Activated naive CD4-positive, alpha-beta T cell treated with anti-CD3 and anti-CD28 coated beads for 36 hours (primary cell): ENCODE measurements at places on chromosomes 16 and 17. TPM values are rescaled to one million over a fixed set of nuclear protein-coding genes. Genes with fewer than 3 reads are reported as not detected.

DNA sequence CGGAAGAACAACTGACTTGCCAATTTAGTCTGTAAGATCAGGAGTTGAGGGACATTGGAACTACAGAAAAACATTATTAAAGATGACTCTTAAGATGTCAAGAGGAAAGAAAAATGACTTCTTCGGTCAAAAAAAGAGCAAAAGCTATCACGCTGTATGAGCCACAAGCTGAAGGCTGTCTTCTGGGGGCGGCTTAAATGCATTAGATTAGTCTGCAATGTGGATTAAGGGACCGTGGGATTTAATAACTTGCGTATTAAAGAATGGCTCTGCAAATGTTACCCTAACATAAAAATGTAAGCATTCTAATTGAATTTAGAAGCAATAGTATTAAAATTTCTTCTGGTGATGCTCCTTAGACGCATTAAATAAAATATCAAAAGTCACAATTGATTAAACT is 108.6 kb downstream of the PITPNC1 start:
- no peak for DNase-seq

DNA sequence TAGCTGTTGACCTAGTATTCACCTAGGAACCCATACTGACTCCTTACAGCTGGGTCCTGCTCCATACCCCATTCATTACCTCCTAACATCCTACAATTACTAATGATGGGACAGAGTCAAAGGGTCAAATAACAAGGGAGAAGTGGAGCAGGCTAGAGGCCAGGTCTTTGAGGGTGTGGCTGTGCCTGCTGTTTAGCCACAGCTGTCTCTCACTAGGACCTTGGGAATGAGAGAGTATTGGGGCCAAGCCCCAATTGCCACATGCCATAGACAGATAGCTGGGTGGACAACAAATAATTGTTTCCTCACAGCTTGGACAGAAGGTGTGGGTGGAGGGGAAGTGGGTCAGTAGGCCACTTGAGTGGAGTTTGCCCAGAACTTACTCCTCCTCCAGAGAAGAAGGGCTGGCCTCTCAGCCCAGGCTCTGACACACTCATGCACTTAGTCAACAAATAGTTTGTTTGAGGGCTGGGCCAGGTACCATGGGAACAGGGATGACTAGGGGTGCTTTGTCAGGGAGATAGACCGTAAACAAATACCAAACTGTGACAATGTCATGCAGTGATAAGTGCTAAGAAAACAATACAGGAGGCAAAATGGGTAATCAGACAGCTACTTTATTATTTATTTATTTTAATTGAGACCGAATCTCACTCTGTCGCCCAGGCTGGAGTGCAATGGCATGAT is 10.2 kb upstream of the CENPT start:
- DNase-seq, result no peak

- DNase-seq, result no peak
Observed at GRCh38 chr16:17063201-17064139, 407.3 kb downstream of the XYLT1 start.

GRCh38 chr16:31410082-31410481 is 16.9 kb downstream of the ITGAD start:
- no peak for DNase-seq

GRCh38 chr16:19582050-19582831 is 26.7 kb downstream of the VPS35L start:
- no peak for DNase-seq

DNA sequence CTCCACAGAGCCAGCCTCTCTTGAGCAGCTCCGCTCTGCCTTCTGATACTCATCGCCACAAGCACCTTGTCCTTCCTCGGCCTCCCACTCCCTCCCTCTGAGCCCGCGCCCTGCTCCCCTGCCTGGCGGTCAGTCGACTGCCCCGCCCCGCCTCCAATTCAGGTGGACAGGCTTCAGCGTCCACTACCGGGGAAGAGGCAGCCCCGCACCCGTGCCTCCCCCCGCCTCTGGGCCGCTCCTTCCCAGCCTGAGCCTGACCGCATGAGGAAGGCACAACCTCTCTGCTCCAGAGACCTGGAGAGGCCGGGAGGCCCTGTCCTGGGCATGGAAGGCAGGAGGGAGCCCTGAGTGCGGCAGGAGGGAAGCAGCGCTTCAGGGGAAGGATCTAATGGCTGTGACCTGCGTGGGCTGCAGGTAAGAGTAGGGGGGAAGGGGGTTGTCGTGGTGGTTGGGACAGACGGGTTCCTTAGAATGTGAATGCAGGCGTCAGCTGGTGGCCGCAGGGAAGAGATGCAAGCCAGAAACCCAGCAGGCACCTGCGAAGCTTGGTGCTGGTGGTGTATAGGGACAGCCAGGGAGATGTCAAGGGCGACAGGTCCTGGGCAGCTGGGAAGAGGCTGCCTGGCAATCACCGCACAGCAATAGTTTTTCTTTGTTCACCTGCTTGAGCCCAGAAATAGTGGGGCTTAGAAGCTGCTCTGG is 3.0 kb upstream of the SLC6A4 start:
- DNase-seq, result no peak

GRCh38 chr17:27663936-27664605 is 33.1 kb downstream of the LGALS9 start:
- DNase-seq, result no peak

GRCh38 chr17:73733517-73733916 is 89.3 kb upstream of the SDK2 start:
- DNase-seq, result no peak

GRCh38 chr16:73083271-73083670 is 35.3 kb upstream of the ZFHX3 start:
- no peak for DNase-seq

DNA sequence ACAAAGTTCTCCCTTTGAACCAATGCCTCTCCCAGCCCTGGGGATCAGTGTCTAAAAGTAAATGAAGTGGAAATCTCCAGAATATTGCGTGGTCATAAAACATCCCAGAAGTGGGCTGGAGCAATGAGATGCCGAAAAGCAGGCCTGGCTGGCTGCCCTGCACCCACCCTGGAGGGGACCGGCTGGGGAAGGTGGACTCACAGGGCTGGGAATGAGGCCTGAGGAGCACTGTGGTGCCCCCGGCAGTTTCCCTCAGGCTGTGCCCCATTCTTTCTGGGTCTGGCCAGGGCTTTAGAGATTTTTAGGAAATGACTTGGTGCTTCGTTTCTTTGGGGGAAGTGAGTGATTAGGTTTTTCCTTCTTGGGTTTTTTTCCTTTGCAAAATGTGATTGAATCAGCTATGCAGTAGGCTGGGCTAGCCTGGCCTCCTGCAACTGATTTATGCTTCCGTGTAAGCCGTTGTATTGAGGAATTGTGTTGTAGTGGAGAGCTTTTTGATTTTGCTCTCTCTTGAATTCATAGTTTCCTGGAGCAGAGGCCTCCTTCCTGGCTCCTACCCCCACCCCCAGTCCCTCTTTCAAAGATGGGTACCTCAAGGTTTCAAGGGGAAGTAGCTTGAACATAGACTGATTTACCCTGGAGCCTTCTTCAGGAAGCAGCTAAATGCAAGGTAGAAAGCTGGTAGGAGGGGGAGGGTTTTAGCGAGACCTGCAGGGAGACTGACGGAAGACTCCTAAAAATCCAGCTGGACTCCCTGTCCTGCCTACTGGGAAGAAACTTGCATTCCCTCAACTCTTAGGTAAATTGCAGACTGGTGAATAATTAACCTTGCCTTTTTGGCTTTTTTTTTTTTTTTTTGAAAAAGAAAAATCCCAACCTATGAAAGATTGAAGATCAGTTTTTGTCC is 170.2 kb downstream of the RAB11FIP4 start:
- peak; percentile 23 for DNase-seq

GRCh38 chr17:73234736-73235135 is 26.9 kb downstream of the CPSF4L start:
- DNase-seq, result no peak

GRCh38 chr17:38766341-38766740 is 13.8 kb downstream of the PSMB3 start:
- DNase-seq, result no peak

DNA sequence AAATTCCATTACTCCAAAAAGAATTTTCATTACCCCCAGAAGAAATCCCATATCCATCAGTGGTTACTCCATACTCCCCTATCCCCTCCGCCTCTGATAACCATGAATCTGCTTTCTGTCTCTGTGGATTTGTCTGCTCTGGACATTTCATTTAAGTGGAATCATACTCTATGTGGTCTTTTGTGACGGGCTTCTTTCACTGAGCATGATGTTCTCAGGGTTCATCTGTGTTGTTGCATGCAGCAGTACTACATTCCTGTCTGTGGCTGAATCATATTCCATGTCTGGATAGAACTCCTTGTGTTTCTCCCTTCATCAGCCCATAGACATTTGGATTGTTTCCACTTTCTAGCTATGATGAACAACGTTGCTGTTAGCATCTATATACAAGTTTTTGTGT is 59.5 kb upstream of the IRX3 start:
- DNase-seq, result no peak

DNA sequence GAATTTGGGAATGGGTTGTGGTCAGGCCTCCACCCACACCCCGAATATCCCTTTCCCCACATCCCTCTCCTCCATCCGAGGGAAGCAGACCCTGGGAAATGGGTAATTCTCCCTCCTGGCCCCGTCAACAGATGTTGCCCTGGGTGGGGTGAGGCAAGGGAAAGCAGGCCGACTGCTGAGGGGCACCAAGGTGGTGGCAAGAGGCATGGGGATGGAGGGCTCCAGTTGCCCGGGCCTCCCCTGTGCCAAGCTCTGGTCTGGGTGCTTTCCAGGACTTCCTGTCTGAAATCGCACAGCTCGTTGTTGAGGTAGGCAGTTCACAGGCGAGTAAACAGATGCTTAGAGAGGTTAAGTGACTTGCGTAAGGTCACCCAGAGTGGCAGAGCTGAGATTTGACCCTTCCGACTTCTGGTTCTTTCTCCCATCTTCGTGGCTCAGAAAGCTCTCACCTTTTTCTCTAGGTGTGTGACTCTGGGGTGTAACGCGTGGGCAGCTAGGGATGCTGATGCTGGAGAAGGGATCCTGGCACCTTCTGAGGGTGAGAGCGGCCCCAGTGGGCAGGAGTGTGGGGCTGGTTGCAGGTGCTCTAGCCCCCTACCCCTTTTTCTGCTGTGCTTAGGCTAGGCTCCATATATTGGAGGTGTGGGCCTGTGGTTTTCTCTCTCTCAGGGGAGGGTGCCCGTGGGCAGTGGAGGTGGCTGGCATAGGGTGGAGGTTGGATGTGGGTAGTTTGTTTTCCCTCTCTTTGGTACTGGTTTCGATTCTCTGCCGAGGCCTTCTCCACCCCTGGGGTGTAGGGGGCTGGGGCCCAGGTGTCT is 17.2 kb downstream of the RARA start:
- DNase-seq, result peak; percentile 82

GRCh38 chr16:49939495-49939894 is 83.6 kb upstream of the ZNF423 start:
- DNase-seq, result no peak

DNA sequence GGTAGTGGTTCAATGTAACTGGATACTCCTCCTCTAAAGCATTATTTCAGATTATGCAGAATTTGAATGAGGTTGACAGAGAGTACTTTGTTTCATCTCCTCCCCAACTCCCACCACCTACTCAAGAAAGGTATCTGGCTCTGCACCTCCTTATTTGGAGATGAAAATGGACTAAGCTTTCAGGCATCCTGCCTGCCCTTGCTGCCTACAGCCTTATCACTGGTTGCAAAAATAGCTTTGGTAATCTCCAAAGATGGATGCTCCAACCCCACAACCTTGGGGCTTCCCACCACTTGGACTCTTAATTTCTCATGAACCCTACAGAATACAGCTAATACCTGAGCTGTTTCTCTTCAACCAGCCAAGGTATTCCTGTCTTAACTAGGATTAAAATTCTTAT is 45.3 kb upstream of the CORO6 start:
- DNase-seq, result no peak

GRCh38 chr17:58760248-58760647 is 4.6 kb downstream of the PPM1E start:
- DNase-seq, result no peak

- DNase-seq, result no peak
Observed at GRCh38 chr16:30665155-30665829, 7.1 kb downstream of the FBRS start.

DNA sequence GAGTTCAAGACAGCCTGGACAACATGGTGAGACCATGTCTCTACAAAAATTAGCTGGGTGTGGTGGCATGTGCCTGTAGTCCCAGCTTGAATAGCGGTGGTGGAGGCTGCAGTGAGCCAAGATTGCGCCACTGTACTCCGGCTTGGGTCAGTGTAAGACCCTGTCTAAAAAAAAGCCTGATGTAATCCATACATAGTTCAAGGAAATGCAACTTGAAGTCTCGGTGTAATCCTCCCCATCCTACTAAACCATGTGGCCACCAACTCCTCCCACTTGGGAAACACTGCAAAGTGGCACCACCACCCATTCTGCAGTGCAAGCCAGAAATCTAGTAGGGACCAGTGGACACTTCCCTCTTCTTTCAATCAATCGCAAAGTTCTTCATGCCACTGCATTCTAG is 5.4 kb upstream of the KPNB1 start:
- DNase-seq, result no peak

GRCh38 chr16:85330694-85331188 is 218.5 kb upstream of the CIBAR2 start:
- DNase-seq, result peak; percentile 26

DNA sequence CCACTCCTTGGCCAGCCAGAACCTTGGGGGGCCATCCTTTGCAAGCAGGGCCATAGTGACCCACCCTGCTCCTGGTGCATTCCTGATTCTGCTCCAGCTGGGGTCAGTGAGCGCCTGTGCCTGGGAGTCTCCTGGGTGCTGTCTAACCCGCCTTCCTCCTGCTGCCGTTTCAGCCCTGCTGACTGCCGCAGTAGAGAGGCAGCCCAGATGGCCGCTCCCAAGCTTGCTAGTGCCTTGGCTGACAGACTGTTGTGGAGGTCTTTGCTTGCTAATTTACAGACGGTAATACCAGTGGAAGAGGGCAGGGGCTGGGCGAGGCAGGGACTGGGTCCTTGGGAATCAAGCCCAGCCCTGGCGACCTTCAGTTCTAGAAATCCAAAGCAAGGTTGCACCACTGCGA is 99.6 kb downstream of the SOCS1 start:
- no peak for DNase-seq

GRCh38 chr17:21141331-21141730 is 14.6 kb downstream of the DHRS7B start:
- DNase-seq, result no peak

DNA sequence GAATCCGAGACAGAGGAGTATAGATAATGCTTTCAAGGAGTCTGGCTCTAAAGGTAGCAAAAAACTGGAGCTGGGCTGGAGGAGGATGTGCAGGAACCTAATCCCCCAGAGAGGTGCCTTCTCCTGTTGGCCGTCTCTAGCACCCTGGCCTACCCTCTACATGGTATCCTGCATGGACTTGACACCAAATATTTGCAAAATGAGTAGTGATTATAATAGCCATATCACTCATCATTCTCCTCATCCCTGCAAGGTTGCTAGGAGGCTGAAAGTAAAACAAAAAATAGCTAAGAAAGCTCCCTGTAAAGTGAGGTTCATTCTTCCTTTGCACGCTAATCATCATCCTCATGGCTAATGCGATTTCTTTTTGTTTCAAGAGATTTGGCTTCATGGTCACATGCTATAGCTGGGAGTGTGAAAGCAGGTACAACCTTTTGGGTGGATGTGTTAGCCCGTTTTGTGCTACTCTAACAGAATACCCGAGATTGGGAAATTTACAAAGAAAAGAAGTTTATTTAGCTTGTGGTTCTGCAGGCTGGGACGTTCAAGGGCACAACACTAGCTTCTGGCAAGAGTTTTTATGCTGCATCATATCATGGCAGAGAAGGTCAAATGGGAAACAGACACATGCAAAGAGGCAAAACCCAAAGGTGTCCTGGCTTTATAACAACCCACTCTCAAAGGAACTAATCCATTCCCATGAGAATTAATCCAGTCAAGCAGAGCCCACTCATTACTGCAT is 27.1 kb upstream of the CIITA start:
- no peak for DNase-seq

The CEP20 gene
- total RNA-seq, result 57.0 TPM

The KREMEN2 gene
- total RNA-seq, result not detected

The ZFPM1 gene
- total RNA-seq, result 11.0 TPM

The NKD1 gene
- 3.2 TPM for total RNA-seq

The CBX2 gene
- total RNA-seq, result 5.8 TPM

The FASN gene
- 183 TPM for total RNA-seq
